ENCODE measurements at places on chromosomes 6 and 20.

DNA sequence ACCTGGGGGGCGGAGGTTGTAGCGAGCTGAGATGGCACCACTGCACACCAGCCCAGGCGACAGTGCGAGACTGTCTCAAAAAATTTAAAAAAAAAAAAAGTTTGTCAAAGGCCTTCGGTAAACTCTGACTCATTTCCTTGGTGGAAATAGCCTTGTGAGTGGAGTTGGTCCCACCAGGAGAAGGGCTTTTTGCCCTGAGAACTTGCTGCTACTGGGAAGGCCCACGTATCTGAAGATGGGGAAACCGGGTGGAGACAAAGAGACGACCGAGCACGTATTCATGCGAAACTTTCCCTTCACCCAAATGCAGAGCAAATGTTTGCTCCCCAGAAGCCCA lies 51.7 kb downstream of the SLC22A23 start:
- DNase-seq, result no peak

DNA sequence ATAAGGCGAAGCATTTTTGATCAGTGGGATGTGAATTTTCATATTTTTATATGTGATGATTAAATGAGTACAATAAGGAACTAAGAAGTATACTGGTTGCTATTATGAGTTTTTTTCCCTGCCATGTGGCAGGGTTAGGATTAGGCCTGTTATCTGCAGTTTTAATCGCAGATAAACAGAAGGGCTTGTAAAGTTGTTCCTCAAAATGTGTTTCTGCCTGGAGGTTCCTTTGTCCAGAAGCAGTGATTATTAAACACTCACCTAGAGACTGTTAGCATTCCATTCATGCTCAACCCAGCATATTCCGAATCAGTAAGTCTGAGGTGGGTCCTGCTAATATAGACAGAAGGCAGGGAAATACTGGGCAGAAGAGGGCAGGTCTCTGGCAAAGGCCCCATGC lies 316.0 kb downstream of the CLIC5 start:
- peak; percentile 63 for DNase-seq

- DNase-seq, result no peak
Measured at GRCh38 chr6:21801446-21802174, 208.1 kb downstream of the SOX4 start.

DNA sequence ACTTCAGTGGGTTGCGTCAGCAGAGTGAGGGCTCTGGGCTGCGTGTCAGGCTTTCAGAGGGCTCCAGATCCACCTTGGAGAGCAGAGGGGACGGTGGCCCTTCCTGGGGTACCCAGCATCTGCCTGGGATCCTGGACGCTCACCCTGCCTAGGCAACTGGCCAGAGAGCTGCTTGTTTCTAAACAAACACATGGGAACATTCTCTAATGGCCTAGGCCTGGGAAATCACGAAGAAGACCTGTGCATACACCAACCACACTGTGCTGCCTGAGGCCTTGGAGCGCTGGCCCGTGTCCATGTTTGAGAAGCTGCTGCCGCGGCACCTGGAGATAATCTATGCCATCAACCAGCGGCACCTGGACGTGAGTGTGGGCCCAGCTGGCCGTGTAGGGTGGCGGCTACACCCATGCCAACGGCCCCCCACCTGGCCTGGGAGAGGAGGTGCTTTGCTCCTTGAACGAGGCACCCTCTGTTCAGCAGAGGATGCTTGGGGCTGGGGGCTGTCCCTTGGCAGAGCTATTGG lies 32.2 kb downstream of the PYGB start:
- DNase-seq, result no peak

DNA sequence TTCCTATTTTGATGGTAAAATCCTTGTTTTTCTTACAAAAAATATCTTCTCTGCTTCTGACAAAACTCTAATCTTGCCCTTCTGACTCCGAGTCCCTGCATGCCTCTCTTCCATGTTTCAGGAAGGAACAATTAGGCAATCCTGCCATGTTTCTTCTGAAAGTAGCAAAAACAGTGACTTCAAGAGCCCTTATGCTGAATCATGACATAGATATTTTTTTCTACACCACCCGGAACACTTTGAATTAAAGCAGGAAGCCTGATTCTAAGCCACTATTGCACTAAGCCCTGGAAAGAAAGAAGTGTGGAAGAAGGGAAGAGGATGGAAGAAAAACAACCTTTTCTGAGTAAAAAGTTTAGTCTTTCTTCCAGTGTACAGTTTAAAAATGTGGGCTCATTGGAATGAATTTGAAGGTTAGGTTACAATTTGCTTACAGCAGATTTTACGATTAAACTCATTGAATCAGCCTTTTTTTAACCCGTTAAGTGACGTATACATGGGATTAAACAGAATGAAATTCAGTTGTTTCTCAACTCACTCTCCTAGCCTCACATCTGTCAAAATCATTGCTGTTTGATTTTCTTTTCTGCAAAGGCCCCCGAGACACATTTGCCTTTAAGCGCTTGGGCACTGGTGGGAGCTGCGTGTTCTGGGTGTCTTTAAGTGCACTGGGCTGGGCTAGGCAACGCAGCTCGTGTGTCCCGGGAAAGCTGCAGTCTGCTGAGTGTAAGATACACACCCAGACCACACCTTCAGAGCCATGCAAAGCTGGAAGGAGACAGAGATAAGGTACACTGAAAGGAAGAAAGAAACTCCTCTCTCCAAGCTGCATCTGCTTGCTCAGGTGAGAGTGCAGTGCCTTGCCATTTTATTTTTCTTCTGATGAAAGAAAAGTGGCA lies 159.4 kb upstream of the CITED2 start:
- DNase-seq, result peak; percentile 88

DNA sequence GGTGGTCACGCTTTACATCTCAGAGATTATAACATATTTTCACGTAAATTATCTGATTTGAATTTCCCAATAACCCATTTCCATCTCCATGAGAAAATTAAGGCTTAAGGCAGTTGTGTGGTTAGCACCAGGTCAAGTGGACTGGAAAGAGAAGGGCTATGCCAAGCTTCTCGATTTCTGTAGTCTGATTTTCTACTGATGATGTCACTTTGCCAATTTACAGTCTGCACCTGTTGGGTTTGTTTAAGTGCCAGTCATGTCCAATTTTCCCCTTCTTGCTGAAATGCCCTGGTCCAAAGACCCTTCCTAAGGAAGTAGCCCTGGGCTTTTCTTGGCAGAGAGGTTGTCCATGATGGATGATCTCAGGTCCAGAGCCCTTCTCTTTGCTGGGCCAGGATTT lies 562.3 kb upstream of the BTBD3 start:
- no peak for DNase-seq

DNA sequence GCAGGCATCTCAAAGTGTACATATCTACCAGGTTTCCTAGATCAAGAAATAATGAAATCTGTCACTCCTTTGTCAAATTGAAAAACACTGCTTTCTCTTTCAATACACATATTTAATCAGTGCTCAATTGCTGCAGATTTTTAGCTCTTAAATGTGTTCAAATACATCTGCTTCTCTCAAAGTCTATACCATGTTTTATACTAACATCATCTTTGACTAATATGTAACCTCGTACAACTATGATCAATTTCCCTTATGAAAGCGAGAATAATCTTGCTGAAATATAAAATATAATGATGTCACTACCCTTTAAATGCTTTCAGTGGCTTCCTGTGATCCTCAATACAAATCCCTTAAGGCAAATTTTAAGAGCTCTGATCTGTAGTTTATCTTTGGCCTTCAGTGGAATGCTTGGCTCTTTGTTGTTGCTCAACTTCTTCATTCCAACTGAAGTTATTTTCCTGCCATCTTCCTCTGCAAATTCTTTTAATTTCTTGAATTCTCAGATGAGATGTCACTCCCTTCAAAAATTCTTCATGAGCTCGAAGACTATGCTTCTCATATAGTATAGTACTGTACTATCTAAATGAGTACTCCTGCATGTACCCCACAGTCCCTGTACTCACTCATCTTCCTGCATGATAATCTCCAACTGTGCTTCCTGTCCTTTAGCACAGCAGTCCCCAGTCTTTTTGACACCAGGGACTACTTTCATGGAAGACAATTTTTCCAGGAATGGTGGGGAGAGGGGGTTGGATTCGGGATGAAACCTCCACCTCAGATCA lies 545.1 kb upstream of the GJE1 start:
- DNase-seq, result no peak

- no peak for DNase-seq
Measured at GRCh38 chr6:117919775-117920729, 13.0 kb downstream of the SLC35F1 start.

DNA sequence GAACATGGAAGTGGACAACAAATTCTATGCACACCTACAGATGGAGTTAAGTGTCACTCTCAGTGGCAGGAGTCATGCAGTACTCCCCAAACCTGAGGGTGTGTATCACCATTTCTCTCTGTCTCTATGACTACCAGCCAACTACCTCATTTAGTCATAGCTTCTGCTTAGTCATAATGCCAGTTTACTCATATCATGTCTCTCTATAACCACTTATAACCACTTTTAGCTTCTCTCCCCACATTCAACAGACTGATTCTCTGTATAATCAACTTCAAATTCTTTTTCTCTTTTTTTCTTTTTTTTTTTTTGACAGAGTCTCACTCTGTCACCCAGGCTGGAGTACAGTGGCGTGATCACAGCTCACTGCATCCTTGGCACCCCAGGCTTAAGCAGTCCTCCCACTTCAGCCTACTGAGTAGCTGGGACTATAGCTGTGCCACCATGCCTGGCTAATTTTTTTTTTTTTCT lies 13.8 kb upstream of the GTF3C6 start:
- peak; percentile 95 for DNase-seq

- no peak for DNase-seq
Measured at GRCh38 chr6:134432036-134432435, 114.1 kb upstream of the SGK1 start.

DNA sequence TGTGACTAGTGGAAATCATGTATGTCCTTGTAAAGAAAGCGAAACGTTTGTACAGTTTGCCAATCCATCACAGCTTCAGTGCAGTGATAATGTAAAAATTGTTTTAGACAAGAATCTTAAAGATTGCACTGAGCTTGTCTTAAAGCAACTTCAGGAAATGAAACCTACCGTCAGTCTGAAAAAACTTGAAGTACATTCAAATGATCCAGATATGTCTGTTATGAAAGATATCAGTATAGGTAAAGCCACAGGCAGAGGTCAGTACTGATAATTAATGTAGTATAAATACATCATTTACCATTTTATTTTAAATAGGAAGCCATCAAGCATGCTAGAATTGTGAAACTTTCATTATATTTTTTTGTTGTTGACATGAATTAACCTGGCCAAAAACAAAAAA lies 60.9 kb upstream of the SMIM8 start:
- peak; percentile 8 for DNase-seq

- no peak for DNase-seq
Measured at GRCh38 chr6:33139596-33140206, 52.6 kb downstream of the COL11A2 start.

DNA sequence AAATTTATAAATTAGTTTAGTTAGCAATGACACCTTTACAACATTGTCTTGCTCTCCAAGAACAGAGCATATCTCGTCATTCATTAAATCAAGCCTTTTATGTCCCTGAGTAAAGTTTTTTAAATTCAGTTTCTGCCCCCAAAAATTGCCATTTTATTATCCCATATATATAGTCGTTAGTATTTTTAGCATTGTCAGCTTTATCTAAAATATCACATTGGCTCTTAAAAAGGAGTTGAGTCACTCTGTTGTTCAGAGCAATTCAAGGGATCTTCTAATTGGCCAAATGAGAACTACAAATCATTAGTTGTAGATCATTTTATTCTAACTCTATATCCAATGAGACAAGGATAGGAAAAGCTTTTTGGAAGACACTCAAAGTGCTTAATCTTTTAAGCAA lies 127.1 kb downstream of the COL9A1 start:
- no peak for DNase-seq

DNA sequence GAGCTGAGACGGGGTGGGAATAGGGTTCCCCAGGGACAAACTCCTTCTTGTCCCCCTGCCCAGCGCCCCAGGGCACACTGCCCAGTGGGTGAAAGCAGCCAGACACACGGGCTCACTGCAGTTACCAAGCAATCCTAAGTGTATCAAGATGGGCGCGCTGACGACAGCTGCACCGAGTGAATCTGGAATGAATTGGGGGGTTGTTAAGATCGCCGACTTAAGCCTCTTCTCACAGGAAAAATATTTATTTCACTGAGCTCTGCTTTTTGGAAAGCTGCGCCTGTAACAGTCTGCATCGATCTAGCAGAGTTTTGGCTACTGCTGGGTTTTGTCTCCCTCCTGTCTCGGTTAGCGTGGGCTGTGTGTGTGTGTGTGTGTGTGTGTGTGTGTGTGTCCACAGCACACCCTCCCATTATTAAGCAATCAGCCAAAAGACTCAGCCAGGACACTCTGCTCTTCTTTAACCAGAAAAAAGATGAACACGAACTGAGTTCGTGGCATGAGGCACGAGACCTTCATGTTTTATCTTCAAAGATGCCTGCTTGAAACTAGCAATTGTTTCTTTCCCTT lies 35.9 kb downstream of the RIPOR3 start:
- no peak for DNase-seq

All from hematopoietic multipotent progenitor cell treated with erythropoietin and hydrocortisone succinate and interleukin-3 and kit ligand, for 4 days (in vitro differentiated cells).